ENCODE measurements at places on chromosomes 7 and 10.

DNA sequence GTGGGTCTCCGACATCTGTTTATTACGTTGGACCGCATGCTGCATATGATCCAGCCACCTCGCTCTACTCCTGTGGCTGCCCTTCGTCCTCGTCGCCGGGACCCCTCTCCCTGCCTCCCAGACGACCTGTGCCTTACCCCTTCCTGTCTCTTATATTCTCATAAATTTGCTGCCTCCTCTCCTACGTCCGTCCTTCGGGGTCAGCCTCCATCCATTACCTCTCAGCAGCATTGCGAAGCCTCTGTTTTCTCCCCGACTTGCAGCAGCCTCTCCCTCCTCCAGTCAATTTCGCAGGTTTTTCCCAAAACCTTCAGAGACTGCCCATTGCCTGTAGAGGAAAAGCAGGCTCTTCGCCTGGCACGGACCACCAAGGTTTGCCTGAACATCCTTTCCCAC lies 39.4 kb upstream of the LEP start:
- no peak for DNase-seq

DNA sequence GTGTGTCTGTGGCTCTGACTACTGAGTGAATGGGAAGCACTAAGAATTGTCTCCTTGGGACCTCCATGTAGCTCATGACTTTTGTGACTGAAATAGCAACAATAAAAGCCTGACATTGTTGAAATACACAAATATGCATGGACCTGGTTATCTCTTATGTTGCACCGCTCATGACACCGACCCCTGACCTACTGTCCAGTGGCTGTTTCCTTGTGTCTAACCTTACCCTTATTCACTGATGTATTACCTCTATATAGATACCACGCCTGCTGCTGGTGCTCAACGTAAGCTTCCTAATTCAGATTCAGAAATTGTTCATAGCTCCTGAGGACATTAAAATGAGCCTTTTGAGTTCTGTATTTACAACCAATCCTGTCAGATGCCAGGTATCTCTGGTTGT lies 243.4 kb upstream of the SEMA3C start:
- no peak for DNase-seq

GRCh38 chr7:127391591-127392181 lies 822 bp downstream of the ZNF800 start:
- no peak for DNase-seq

GRCh38 chr10:98047009-98047741 lies 16.8 kb upstream of the CRTAC1 start:
- no peak for DNase-seq

DNA sequence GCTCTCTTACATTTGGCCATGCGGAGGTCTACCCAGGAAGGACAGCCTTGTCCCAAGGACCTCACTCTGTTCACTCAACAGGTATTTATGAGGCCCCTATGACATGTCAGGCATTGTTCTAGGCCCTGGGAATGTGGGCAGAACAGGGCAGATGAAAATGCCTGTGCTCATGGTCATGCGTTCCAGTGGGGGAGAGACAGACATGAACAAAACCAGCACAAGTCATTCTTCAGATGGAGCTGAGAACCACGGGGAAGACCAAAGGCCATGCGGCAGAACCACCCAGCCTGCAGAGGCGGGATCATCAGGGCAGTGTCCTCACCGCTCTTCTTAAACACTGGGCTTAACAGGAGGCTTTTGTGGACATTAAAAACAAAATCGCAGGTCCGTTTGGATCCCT lies 636.1 kb downstream of the SDK1 start:
- DNase-seq, result no peak

DNA sequence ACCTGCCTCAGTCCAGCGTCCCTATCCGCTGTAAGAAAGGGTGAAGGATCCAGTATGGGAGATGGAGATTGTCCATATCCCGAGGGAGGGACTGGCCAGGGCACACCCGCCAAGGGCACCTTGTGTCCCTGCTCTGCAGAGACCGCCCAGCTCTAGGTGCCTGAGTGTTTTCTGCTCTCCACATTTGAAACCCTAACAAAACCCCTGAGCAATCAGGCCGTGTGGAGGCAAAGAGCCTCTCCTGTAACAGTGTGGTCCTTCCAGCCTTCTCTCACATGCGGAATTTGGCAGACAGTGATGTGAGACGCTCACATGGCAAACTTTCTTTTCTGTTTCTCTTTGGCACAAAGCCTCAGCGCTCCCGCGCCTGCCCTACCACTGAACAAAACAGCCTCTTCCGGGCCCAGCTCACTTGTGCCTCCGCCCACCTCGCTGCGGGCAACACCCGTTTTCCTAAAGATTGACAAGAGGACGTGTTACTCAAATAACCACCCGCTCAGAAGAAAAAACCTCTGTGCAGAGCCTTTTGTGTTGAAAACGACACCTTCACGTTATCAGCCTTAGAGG lies 514.8 kb downstream of the DNAJB6 start:
- no peak for DNase-seq

GRCh38 chr7:73903321-73904218 lies 42.6 kb downstream of the TMEM270 start:
- DNase-seq, result no peak

- no peak for DNase-seq
These were observed 32.1 kb downstream of the MTURN start for GRCh38 chr7:30166841-30167235.

DNA sequence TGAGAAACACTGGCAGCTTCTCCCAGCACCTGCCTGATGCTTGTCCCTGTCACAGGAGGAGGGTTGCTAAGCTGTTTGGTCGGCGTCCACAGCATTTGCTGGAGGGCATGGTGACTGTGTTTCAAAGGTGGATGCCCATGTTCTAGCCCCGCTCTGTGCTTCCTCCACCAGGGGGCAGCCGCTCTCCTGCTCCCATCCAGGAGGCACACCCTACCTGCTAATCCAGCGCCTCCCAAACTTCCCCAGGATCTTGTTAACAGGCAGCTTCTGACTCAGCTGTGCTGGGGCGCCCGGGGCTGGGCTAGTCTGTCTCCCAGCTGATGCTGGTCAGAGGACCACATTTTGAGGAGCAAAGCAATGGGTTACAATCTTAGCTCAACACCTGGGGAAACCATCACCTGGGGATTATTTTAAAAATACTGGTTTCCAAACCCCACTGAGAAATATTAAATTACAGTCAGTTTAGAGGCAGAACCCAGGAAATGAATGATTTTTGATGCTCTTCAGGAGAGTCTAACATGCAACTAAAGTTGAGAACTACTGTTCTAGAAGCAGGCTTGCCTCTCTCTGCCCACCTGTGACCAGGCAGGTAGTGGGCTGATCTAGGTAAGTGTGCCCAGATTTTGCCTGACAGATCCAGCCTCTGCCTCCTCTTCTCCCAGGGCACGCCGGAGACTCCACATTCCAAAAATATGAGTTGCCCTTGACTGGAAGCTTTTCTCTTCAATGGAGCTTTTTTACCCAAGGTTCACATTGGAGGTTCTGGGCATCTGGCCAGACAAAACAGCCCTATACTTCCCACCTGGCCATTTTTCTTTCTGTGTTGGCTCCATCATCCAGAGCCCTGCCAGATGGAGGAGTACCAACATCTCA lies 92.7 kb upstream of the GPR26 start:
- DNase-seq, result no peak

DNA sequence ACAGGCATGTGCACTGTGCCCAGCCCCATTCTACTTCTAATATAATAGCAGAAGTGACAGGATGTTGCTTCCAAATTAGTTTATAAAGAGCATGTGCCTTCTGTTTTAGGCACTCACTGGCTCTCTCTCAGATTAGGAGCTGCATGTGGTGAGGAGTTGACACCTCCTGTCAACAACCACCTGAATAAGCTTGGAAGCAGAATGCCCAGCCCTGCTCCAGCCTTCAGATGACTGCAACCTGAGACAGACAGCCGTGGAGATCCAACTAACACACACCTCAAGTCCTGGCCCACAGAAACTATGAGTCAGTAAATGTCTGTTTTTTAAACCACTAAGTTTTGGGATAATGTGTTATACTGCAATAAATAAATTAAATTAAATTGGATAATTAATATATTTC lies 54.5 kb downstream of the PARD3 start:
- DNase-seq, result no peak

- no peak for DNase-seq
These were observed 35.2 kb upstream of the NUB1 start for GRCh38 chr7:151306374-151306773.

- no peak for DNase-seq
These were observed 211.7 kb downstream of the CCSER2 start for GRCh38 chr10:84540022-84540616.

GRCh38 chr7:116101704-116102103 lies 71.1 kb upstream of the TFEC start:
- no peak for DNase-seq

DNA sequence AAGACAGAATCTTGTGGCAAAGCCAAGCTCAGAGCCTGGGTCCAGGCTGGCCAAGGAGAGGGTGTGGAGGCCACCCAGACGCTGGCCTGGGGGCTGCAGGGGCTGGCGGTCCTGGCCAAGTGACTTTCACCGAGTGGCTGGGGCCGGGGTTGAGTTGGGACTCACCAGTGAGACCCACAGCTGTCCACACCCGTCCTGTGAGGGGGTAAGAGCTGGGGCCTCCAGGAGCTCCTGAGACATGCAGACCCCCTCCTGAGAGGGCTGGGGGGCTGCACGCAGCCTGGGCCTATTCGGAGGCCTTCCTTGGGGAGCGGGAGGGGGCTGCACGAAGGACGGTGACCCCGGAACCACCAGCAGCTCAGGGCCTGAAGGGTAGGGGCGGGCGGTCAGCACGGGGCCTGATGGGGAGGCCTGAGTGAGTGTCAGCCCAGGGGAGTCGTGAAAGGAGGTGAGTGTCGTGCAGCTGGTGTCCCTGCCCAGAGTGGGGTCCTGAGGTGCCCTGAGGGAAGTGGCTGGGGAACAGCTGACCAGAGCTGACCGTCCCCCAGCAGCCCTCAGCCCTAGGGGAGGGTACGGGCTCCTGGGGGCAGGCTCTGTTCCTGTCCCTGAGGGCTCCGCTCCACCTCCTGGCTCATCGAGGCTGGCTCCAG lies 100.9 kb downstream of the FOXL3 start:
- DNase-seq, result no peak

- no peak for DNase-seq
These were observed 154.7 kb downstream of the PRPF18 start for GRCh38 chr10:13741438-13741837.

DNA sequence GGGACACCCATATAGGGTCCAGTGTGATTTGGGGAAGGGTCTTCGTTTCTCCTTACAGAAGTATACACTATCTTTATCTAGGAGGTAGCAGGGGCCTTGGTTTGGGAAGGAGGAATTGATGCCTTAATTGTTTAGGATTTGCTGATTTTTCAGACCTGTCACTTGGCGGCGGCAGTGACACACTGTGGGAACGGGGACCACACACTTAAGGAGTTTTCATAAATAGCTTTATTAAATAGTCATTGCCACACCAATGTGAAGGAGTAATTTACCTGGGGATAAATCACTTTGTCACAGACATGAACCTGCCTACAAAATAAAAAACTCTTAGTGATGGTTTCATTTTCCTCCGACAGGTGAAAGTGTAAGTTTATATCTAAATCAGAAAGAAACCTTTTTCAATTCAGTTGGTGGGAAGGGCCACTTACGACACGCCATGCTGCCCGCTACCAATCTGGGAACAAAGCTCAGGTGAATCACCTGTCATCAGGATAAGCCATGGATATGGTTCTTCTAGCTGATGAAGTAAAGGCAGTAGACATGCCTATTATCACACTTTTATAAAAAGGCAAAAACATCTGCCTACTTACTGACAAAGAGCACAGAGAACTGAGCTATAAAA lies 12.3 kb upstream of the ENO4 start:
- peak; percentile 39 for DNase-seq

- DNase-seq, result no peak
These were observed at the start of gene VIM for GRCh38 chr10:17228091-17229015. Gene VIM, plus strand, starts transcription at chr10:17228241. Its CDS starts 1,182 bp downstream, at chr10:17229423.

DNA sequence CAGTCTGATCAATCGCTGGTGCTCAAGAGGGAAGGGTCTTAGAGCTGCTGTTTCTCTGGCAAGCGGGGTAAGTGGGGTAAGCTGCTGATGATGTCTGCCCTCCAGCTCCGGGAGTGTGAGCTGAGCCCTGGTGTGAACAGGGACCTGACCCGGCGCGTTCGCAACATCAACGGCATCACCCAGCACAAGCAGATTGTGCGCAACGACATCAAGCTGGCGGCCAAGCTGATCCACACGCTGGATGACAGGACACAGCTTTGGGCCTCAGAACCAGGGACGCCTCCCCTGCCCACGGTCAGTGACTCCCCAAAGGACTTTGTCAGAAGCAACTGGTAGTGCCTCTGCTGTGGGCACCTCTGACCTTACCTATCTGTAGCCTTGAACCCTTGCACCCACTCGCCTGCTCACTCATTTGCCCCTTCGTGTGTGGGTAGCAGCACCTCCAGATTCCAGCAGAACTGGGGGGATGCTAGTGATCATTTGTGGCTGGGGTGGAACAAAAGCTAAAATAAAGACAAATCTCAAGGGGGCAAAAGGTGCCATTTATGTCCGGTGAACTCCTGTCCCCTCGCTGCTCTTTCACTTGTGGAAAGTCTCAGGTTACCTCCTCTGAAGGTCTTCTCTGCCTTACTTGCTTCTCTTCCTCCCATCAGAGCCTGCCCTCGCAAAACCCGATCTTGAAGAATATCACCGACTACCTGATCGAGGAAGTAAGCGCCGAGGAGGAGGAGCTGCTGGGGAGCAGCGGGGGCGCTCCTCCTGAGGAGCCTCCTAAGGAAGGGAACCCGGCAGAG lies 3.2 kb downstream of the UFSP1 start:
- no peak for DNase-seq

DNA sequence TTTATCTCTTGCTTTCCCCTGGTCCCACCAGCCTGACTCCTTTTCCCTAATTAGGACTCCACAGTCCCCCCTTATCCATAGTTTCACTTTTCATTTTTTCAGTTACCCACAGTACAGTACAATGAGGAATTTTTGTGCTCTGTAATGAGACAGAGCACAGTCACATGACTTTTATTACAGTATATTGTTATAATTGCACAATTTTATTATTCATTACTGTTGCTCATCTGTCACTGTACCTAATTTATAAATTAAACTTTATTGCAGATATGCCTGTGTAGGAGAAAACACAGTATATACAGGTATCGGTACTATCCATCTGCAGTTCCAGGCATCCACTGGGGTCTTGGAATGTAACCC lies 125.4 kb downstream of the KCNMA1 start:
- no peak for DNase-seq

DNA sequence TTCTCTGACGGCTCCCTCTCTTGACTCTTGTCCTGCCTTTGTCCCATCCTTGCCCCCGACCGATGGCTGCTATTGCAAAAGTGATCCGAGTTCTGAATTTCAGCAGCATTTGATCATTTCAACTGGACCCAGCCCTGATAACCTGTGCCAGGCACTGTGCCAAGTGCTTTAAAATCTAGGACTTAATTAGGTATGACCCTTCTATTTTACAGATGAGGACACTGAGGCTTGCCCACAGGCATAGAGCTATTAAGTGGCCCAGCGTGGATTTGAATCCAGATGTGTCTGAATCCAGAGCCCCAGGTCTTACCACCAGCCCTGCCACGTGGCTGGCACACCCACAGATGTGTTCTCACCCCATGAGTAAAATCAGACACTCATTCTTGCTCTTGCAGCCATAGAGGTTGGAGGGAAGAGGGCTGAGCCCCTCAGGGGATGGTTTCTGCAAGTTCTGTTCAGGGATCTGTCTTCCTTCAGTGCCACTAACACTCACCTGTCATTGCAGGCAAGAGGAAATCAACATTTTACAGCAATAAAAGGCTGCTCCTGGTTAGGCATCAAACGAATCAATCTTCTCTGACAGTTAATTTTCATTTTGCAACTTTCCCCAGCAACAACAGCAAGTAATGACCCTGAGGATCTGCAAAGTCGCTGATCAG lies 101.2 kb downstream of the GRID1 start:
- DNase-seq, result no peak

GRCh38 chr10:49113741-49114141 lies 1.6 kb downstream of the VSTM4 start:
- DNase-seq, result no peak

GRCh38 chr7:55440040-55440690 lies 75.0 kb downstream of the LANCL2 start:
- no peak for DNase-seq

All from NCI-H2081 treated with DMSO at 0.1 percent for 48 hours (cell line).